ENCODE measurements at places on chromosomes 16 and 17.
A peak's percentile ranks its signal among the peaks of the same experiment; 100 is the strongest.

GRCh38 chr16:18829251-18829650 is 27.9 kb upstream of the ARL6IP1 start:
- no peak for DNase-seq

DNA sequence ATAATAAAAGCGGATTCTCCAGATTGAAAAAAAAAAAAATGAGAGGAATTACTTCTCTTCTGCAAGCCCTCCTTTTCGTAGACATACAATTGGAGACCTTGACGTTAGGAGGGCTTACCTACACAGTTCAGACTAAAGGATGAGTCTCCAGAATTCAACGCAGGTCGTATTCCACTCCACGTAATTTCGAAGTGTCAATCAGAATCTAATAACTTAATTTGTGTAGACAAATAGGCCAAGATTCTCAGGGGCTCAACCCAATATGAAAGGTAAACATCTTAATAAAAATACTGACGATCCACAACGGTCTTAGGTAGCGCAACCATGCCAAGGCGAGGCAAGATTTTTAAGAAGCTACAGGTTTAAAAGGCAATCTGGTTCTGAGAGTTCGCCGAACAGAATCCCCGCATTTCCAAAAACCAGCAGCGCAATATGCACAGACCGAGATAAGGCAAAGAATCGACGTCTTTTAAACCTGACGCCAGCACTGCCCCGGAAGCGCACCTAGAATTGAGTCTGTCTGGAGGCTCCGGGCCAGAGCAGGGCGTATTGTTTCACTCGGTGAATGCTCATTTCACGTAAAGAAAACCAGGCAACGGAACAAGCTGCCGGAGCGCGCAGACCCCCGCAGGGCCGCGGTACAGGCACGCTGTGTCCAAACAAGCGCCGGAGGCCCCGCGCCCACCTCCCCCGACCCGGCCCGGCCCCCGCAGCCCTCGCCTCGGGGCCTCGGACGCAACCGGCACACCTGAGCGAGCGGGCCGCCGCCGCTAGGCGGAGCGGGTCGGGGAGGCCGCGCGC is 623 bp downstream of the MBTPS1 start:
- DNase-seq = peak; percentile 34

GRCh38 chr17:70365091-70365583 is 195.8 kb downstream of the KCNJ2 start:
- DNase-seq = no peak

GRCh38 chr17:79031996-79032875 is 8.3 kb downstream of the C1QTNF1 start:
- no peak for DNase-seq

DNA sequence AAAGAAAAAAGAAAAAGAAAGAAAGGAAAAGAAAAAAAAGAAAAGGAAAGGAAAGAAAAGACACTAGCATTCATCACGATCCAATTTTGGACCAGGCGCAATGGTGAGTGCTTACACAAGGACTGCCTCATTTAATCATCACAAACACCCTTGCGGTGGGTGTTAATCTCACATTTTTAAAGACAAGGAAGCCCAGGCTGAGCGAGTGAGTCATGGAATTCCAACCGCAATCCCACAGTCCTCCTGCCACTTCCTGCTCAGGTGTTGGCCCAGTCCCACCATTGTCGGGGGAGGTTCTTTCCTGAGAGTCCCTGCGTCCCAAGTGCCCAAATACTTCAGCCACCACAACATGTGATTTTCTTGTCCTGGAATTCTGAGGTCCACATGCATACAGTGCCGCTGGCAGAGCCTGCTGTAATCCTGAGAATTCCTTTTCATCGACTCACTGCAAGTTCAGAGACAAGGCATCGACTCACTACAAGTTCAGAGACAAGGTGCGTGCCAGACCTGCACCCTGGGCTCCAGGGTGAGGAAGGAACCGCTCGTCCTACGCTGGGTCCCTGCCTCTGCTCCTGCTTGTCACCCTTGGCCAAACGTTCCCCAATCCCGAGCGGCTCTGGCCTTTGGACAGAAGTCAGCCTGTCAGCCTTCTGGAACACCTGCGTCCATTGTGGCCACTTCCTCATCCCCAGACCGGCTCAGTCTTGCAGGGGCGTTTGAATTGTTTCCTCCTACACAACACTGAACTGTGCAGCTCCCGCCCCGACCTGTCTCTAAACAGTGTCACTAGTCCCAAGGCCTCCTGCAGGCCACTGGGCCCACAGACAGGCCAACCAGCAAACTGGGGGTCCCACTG is 5.8 kb downstream of the ZG16B start:
- DNase-seq = peak; percentile 92

All from HTR-8/SVneo (cell line).